Activated T-helper 2 cell treated with anti-CD3 and anti-CD28 coated beads, Interferon-gamma antibody, Interleukin-2, Interleukin-4, amounts not matched to agents 10 μg/mL and 5 μg/mL and 100 μg/mL, durations not matched to agents 14 hours and 24 hours and 36 hours (primary cell): ENCODE measurements at places on chromosomes 3 and 15.

DNA sequence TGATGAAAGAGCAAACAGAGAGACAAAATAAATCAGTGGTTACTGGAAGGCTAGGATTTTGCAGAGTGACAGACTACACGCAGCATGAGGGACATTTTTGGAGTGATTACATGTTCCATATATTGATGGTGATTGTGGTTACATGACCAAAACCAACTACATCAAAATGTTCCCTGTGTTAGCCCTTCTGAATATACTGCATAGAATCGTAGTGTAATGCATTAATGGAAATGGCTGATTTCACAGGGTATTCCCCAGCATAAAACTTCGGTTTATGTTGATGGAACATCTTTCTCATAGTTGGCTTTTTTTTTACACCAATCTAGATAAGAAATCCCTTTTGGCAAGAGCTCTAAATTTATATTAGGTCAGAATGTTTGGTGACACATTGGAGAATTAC lies 191.3 kb upstream of the CMC1 start:
- no peak for DNase-seq

DNA sequence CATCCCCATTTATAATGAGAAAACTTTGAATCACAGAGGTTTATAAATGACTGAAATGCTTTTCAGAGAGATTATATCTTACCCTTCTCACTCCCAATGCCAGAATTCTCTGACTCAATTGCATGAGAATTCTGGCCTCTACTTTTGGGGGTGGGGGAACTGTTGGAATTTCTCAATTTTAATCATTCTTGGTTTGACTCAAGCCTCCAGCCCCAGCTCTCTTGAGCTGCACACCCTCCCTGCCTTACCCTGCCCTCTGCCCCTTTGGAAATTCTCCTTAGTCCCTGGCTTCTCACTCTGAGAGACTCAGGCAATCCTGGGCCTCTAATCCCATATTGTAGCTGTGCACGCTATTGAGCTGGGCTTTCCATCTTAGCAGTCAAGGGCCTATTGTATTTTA lies 44.2 kb downstream of the ZNF589 start:
- DNase-seq: no peak

- no peak for DNase-seq
These were observed 40.0 kb downstream of the TYRO3 start for GRCh38 chr15:41599061-41599460.

GRCh38 chr3:33394403-33395054 lies 45.7 kb downstream of the UBP1 start:
- DNase-seq: no peak

DNA sequence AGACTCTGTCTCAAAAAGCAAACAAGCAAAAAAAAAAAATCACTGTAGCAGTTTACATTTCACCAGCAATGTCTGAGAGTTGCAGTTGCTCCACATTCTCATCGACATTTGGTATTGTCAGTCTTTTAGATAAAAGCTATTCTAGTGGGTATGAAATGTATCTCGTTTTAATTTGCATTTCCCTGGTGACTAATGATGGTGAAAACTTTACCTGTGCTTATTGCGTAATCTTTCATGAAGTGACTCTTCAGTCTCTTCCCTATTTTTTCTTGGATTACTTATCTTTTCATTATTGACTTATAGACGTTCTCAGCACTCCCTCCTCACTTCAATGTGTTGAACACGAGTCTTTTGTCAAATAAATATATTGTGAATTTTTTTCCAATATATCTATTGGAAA lies 37.2 kb upstream of the CLSTN2 start:
- no peak for DNase-seq

- DNase-seq: no peak
These were observed 885.4 kb downstream of the PDCD6IP start for GRCh38 chr3:34683851-34684250.

- DNase-seq: no peak
These were observed 177.7 kb downstream of the THRB start for GRCh38 chr3:24316887-24317383.

- DNase-seq: no peak
These were observed 37.6 kb upstream of the UBE2E2 start for GRCh38 chr3:23165571-23165970.

DNA sequence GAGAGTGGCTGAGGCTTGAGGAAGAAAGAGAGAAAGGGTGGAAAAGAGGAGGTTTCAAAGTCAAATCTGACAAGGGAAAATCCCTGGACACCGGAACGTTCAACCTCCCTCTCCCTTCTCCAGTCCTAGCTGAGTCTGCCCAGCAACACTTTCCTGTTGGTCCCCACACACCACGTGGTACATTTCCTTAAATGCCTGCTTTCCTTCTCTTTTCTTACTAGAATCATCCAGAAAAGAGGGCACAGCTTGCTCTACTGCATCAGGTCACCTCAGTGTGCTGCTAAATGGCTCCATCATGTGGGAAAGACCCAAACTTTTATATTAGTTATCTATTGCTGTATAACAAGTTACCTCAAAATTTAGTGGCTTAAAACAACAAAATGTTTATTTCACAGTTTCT lies 181.2 kb downstream of the NECTIN3 start:
- DNase-seq: no peak

- DNase-seq: no peak
These were observed 22.1 kb upstream of the TMEM115 start for GRCh38 chr3:50381383-50381782.

GRCh38 chr15:31228980-31229826 lies 97.4 kb upstream of the KLF13 start:
- DNase-seq: no peak

- no peak for DNase-seq
These were observed 127.2 kb upstream of the DPH6 start for GRCh38 chr15:35673093-35673684.

DNA sequence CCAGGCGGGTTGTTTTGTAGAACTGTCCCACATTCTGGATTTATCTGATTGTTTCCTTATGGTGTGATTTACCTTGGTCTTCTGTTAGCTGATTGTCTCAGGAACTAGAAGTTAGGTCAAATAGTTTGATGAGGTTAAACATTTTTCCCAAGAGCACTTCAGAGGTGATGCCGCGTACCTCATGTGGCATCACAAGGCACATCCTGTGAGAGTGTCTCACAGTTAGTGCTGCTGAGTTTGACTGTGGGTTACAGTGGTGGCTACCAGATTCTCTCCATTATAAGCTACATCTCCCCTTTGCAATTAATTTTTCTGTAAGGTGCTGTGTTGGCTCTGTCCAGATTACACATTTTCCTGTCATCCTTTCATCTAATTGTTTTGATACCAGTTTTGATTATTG lies 12.6 kb downstream of the RPUSD3 start:
- no peak for DNase-seq

DNA sequence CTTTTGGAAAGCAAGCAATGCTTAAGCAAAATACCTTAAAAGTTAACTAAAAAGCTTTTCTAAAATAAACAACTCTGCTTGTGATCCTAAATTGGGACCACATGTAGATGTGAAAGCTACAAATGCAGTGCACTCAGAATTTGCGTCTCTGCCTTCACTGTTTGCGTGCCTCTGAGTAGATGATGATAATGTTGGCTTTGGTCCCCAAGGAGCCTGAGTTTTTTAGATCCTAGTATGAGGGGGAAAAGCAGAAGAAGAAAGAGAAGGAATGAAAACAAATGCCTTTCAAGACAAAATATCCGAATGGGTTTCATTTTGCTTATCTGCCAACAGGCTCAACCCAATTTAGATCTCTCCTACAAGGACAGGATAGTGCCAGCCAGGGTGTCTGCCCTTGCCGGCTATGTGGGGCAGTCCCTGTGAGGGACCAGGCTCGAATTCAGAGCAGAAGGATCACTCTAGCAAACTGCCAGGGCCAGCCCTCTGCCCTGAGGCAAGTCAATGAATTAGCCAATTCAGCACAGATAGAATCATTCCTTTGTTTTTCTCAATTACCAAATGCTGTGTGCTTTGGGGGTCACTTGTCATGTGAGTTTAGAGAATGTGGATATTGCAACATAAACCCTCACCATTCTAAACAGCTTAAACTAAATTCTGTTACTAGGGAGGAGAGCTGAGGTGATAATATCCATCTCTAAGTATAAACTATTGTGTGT lies 28.5 kb downstream of the SCG5 start:
- DNase-seq: no peak

- no peak for DNase-seq
These were observed 44.0 kb upstream of the SLC41A3 start for GRCh38 chr3:126127904-126128303.

DNA sequence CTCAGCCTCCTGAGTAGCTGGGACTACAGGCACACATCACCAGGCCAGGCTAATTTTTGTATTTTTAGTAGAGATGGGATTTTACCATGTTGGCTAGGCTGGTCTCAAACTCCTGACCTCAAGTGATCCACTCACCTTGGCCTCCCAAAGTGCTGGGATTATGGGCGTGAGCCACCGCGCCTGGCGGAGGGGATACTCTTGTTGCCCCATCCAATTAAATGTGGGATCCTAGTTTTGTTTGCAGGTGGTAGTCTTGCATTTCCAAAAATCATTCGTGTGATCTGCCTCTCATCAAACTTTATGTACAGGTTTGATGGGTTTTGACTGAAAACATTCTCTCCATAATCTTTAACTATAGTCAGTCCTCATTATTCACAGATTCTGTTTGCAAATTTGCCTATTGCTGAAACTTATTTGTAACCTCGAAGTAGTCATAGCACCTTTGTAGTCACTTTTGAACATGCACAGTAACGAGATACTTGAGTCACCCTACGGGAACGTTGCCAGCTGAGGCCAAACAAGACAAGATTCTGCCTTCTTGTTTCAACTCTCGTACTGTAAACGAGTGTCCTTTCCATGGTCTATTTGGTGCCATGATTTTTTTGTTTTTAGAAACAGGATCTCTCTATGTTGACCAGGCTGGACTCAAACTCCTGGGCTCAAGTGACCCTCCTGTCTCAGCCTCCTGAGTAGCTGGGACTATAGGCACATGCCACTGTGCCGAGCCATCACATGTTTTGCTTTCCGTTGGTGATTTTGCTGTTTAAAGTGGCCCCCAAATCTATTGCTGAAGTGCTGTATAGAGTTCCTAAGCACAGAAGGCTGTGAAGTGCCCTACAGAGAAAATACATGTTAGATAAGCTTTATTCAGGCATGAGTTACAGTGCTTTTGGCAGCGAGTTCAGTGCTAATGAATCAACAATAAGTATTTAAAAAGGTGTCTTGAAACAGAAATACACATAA lies 8.1 kb upstream of the MAPK6 start:
- DNase-seq: no peak

GRCh38 chr15:90877996-90878395 lies 6.3 kb upstream of the FES start:
- DNase-seq: no peak

DNA sequence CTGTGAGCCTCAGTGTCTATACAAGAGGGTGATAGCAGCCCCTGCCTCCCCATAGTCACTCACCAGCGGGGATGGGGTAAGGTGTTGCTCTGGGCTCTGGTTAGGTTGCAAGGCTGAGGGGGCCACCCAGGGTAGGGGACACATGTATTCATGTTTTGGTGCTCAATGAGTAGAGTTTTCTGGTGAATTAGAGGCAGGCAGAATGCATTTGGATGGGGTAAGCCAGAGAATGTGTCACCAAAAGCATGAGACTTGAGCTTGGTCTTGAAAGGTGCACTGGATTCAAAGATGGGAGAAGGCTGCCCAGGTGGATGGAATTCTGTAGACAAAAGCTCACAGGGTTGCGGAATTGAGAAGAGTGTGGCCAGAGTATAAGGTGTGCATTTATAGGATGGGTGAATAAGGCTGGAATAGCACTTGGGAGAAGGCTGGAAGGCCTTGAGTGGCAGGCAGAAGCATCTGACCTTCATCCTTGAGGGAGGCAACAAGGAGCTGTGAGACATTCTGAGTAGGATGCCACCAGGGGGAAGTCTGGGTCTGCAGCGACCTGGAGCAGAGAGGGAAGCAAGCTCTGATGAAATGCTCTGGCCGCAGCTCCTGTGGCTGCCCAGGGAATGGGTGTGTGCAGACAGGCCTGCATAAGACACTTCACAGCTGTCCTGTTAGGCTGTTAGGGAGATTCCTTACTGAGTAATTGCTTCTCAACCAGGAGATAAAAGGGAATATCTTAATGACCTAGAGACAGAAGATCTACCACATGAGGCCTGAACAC lies 149.6 kb downstream of the CHDH start:
- DNase-seq: no peak

GRCh38 chr3:60579734-60580133 lies 671.5 kb downstream of the FHIT start:
- DNase-seq: no peak

GRCh38 chr15:80932989-80933388 lies 56.6 kb downstream of the MESD start:
- no peak for DNase-seq

DNA sequence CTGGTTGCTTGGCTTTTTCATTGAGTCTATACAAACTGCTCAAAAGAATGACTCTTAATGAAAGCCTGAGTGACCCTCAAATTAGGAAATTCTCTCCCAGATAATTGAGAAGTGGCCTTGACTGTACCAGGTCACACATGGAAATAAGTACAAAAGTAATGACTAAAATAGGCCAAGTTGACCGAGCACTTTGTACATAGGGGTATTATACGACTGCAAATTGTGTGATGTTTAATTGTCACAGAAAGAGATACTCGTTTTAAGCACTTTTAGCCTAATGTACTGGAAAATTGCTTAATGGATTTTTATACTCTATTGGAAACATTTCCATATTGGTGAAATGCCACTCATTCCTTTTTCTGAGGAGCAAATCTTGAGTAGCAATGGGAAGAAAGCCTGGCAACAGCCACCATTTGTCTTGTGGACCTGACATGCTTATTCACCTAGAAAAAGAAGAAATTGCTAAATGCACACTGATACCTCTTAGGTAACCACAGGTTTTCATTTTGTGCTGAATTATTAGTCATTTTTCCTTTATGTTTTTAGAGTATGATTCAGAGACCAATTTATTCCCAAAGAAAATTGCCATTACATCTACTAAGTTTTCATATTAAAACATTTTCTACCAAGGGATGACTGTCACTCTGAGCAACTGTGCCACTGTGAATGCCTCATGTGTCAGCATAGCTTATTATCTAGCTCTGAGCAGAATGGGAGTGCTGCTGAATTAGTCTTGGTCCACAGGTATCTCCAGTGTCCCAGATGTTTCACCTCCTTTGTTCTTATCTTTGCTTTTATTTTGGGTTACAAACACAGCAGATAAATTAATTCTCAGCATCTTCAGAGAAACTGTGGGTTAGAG lies 8.9 kb upstream of the PXK start:
- DNase-seq: no peak

- no peak for DNase-seq
These were observed 193.6 kb upstream of the LRRC3B start for GRCh38 chr3:26428992-26429391.

DNA sequence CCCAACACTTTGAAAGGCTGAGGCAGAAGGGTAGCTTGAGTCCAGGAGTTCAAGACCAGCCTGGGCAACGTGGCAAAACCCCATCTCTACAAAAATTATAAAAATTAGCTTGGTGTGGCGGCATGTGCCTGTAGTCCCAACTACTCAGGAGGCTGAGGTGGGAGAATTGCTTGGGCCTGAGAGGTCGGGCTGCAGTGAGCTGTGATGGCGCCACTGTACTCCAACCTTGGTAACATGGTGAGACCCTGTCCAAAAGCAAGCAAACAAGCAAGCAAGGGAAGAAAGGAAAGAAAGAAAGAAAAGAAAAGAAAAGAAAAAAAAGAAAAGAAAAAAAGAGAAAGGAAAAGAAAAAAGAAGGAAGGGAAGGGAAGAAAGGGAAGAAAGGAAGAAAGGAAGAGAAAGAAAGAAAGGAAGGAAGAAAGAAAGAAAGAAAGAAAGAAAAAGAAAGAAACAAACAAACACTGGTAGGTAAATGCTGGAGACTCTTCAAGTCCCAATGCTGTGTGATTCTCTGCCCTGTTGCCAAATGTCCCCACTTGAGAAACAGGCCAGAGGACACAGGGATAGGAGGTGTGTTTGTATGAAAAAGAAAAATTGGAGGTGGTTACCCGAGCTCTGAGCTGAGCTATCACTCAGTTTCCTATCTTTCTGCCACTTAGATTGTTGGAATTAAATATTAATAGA lies 121.1 kb downstream of the RAB11A start:
- DNase-seq: no peak

GRCh38 chr3:156630081-156630772 lies 44.2 kb upstream of the TIPARP start:
- DNase-seq: no peak
